Stimulated activated effector memory CD8-positive, alpha-beta T cell treated with anti-CD3 and anti-CD28 coated beads, Interleukin-12 subunit alpha, Interleukin-12 subunit beta, amount 100 ng/mL, for 72 hours (primary cell): ENCODE measurements at places on chromosomes 12 and 14.
A peak's percentile ranks its signal among the peaks of the same experiment; 100 is the strongest.

DNA sequence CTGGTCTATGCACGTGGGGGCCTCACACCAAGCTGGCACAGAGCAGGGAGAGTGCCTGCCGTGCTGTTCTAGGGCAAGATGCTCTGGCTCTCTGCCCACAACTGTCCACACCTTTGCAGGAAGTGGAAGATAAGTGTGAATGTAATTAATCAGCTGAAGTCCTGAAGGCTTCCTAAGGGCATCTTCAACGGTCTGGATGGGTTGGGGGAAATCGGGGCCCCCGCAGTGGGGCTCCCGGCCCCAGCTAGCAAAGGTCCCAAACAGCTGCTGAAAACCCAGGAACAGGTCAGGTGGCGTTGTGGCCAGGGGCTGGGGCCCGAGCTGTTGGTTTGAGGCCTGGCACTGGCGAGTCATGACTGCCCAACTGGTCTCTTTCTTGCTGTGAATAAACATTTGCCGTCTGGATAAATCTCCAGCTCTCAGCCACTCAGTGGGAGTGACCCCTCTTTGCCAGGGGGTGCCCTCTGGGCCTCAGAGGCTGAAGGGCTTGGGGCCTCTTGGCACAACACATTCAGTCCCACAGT, 6.7 kb upstream of the SLC25A29 start:
- DNase-seq: no peak

GRCh38 chr12:63276537-63277365, 125.8 kb upstream of the AVPR1A start:
- no peak for DNase-seq

DNA sequence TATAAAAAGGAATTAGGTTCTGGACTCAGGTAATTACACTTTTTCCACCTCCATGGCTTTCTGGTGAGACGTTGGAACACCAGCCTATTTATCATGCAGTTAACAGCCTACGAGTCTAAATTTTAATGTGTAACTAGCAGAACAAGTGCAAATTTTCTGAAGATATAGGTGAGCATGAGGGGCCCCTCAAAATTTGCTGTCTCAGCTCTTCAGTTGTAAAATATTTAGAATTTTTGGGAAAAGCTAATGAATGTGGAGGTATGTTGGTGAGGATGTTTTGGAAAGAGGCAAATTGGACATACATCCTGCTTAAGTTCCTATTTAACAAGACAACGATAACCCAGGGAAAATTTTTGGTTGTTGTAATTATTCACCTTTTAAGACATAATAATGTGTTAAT, 25.3 kb upstream of the BCAT1 start:
- DNase-seq: no peak

DNA sequence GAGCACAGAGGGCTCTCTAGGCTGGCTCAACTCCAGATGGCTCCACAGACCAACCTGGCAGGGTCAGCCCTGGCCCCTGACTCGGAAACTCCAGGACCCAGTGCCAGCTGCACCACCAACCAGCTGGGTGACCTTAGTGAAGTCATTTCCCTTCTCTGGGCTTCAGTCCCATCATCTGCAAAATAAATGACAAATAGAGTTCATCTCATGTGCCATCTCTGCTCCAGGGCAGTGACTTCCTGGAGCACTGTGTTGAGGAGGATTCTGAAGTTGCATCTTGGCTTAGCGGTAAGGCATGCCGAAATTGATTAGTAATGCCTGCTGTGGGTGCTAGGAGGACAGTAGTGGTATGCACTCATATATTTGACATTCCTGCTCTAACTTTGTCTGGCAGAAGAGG, 31.5 kb downstream of the DTX1 start:
- no peak for DNase-seq

DNA sequence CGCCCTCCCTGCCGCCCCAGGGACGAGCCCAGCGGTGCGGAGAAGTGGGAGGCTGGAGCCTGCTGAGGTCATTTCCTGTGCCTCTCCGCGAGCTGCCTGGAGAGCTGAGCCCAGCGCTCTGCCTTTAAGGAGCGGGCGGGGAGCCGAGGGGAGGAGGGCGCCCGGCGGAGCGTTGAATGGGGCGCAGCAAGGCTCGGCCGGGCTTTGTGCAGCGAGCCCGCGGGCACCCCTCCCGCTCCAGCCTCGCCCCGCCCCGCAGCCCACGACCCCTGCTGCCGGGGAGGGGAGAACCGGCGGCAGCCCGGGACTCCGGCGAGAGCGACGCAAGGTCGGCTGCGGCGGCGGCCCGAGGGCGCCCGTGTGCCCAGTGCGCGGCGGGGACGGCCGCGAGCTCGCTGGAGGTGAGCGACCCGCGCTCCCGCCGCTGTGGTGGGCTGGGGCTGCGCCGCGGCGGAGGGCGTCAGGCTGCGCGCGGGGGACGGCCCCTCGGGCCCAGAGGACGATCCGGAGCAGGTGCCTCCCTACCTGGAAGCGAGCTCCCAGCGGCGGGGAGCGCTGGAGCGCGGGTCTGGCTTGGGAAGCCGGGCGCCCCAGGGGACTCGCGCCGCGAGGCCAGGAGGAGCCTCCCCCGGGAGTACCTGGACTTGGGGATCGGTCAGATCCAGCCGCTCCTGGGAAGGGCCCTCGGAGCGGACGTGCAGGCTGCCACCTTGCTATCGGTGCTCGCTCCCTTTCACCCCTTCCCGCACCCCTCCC, at the start of gene PLEKHH1:
Gene PLEKHH1 (plus strand): TSS at position 293 of the 756 bp plus-strand sequence. CDS start 8,578 bp downstream, outside the sequence.
- DNase-seq: peak; percentile 45

DNA sequence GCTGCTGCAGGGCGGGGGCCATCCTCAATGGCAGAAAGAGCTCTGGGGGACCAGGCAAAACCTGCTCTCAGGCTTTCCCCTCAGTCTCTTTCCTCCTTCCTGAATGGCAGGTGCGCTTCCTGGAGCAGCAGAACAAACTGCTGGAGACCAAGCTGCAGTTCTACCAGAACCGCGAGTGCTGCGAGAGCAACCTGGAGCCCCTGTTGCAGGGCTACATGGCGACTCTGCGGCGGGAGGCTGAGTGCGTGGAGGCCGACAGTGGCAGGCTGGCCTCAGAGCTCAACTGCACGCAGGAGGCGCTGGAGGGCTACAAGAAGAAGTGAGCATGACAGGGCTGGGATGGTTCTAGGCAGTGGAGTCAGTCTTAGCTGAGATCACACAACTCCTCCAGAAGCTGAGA, 22.9 kb upstream of the KRT83 start:
- DNase-seq: no peak

DNA sequence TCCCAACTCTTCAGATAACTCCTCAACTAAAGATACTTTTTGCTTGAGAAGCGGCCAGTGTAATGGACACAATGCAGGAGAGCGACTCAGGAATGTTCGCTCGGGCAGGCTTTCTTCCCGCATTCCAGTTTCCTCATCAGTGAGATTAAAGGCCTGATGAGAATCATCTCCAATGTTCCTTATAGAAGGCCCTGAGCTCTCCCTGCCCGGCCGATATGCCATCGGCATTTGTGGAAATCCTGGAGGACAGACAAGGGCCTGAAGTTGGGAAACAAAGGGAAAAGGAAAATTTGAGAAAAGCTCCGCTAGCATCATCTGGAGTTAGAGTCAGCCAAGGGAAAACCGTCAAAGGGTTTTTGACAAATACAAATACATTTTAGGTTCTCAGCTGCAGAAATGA, 38.0 kb upstream of the FOXN3 start:
- DNase-seq: no peak

DNA sequence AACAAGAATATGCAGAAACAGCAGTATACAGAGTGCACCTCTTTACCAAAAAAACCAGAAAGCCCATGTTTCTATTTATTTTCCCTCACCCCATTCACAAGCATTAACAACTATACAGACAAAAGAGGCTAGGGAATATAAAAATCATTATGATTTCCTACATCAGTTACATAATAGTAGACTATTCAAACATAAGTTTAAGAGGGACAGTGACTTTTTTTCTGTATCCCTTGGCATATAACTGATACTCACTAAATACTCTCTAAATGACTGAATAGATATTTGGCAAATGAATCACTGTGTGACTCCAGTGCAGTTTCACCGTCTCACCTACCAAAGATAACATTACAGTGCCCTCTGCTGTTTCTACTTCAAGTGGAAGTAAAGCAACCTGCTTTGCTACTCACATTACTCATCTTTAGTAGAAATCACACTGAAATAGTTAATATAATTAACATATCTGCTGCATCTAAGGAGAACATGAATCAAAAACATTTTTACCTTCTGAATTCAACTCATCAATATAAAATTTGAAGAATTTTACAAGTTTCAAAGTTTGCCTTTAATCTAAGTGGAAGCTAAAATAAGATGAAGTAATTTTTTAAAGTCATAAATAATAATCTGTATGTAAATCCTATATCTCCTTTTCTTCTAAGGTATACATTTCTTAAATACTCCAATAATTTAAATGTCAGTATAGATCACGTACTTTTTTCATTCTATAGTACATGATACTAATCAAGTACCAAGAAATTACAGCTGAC, 103.8 kb downstream of the OSBPL8 start:
- DNase-seq: no peak

- DNase-seq: no peak
These were observed 980.1 kb downstream of the NRXN3 start for GRCh38 chr14:79150226-79150625.

GRCh38 chr12:41802803-41803202, 341.9 kb downstream of the GXYLT1 start:
- no peak for DNase-seq

DNA sequence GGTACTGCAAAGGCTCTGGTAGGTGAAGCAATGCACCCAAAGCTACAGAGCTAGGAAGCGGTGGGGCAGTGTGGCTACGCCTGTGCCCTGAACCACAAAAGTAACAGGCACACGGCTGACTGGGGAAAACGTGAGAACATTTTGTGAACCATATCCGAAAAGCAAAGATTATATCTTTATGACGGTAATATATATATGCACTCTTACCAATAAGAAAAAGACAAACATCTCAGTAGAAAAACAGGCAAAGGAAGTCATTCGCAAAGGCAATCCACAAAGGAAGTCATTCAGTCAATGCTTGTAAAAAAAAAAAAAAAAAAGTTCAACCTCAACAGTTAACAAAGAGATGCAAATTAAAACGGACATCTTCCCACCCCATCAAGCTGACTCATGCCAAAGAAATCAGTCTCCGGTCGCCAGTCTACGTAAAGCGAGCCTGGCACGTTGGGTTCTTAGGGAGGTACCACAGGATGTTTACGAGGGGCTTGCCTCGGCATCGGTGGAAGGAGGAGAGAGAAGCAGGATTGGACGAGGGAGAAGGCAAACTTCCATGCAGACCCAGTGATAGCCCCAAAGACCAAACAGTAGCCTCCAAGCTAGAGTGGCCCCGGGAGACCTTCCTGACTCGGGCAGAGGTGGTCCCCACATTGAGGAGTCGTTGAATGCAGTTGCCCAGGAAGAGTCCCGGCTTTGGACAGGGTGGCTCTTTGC, 39.4 kb upstream of the PPP2R5C start:
- peak; percentile 40 for DNase-seq

- no peak for DNase-seq
These were observed 419.6 kb downstream of the MED13L start for GRCh38 chr12:115857923-115858322.

DNA sequence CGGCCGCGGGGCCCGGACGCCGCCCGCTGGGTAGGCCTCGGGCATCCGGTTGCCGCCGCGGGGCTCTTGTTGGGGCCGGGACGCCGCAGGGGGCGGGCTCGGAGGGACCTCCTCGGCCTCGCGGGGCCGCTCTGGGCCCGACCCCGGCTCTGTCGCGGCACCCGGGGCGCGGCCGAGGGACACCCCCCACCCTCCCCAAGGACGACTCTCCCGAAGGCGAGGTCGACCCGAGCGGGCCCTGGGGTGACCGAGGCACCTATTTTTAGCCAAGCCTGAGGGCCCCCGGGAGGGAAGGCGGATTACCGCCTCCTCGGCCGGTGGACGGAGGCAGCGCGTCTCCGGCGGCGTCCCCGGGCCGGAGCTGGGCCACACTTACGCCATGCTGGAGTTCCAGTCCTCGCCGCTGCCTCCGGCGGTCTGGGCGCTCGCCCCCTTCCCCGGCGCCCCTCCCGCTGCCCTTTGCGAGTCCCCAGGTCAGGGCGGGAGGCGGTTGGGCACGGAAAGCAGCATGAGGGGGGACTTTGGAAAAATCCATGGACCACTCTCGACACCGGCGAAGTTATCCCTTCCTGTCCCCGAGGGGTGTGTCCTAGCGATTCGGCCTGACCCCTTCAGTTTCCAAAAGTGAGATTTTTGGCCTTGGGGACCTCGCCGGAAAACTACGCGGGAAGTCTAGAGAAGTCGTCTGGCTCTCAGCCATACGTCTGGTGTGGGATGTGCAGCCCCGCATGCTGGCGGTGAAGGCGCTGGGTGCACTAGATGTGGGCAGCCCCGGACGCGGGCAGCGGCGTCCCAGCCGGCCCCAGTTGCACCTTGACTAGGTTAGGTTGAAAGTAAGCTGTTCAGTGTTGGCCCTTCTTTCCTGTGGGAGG, 699 bp downstream of the KTN1 start:
- peak; percentile 83 for DNase-seq

DNA sequence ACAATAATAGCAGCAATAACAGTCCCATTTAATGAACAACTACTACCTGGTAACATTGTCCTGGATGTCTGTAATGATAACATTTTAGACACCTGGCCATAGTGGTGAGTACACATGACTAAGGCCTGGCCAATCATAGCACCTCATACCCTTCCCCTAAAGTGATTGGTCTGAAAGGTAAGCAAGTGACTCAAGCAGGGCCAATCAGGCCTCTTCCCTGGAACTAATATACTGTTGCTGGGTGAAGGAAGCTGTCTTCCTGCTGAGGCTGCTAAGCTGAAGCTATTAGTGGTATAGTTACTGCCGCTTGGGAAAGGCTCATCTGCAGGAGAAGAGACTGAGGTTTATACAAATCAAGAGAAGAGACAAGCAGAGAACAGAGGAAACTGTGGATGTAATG, 18.7 kb upstream of the NOS1 start:
- DNase-seq: no peak

GRCh38 chr14:79649856-79650255, 561.4 kb downstream of the DIO2 start:
- DNase-seq: no peak

GRCh38 chr14:88270776-88271175, 52.3 kb downstream of the KCNK10 start:
- DNase-seq: no peak

DNA sequence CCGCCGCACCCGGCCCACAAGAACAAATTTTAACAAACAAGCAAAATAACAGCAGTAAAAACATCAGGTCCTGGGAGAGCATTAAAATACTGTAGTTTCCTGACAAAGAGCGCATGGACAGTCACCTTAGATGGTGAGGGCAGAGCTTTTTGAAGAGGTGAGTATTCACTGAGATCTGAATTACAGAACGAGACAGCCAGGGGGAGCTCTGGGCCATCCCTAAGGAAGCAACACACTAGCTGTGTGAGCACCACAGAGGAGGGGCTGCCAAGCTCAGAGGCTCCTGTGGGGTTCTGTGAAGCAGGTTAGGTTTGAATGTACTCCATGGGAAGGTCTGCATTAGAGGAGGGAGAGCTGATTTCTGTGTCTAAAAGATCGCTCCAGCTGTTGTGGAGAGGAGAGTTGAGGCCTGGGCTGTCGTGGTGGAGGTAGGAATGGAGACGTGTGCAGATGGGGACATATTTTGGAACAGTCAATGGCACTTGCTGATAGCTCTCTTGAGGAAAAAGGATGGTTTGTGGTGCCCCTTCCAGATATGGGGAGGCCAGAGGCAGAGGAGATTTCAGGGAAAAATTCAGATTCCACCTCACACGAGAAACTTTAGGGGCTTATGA, 72.9 kb downstream of the TRAFD1 start:
- peak; percentile 69 for DNase-seq

- no peak for DNase-seq
These were observed 82.9 kb downstream of the FOXA1 start for GRCh38 chr14:37512173-37512572.
